Stimulated activated CD8-positive, alpha-beta memory T cell treated with anti-CD3 and anti-CD28 coated beads, Interleukin-15, amount 100 ng/mL, for 48 hours (primary cell): ENCODE measurements at places on chromosomes 5 and 9.

- DNase-seq: no peak
These were observed 69.0 kb downstream of the TRIO start for GRCh38 chr5:14211818-14212803.

DNA sequence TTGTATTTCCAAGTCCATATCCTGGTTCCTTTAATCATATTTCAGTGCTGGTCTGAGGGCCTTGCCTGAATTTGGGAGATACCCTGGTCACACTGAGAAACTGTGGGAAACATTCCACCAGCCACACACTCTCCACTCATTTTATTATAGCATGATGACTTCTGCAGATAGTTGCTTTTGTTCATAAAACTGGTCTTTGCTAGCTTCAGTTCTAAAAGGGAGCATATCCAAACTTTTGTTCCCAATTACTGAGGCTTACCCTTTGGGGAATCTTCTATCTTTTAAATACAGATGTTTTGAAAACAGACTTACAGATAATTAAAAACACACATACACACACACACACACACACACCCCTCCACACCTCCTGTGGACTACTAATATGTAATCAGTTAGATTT lies 21.0 kb downstream of the DMGDH start:
- no peak for DNase-seq

DNA sequence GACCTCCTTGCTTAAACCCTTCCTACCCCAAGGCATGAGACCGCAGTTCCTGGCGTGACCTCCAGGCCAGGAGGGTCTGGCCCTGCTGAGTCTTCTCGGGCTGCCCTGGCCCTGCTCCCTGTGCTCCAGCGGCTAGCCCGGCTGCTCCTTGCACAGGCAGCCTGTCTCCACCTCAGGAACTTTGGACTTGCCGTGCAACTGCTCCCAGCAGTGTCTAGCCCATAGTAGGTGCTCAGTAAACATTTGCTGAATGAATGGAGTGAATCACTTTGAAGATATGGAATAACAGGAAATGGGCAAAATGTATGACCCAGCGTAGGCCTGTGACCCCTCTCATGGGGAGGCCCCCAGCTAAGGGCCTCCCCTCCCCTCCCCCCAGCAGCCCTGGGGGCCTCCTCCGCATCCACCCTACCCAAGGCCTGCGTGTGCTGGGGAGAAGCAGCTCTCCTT lies 127.1 kb downstream of the ZNF354C start:
- no peak for DNase-seq

- peak; percentile 17 for DNase-seq
These were observed 115.7 kb downstream of the UGCG start for GRCh38 chr9:112012026-112012902.

- no peak for DNase-seq
These were observed 690.4 kb upstream of the CDH18 start for GRCh38 chr5:20678386-20678785.

DNA sequence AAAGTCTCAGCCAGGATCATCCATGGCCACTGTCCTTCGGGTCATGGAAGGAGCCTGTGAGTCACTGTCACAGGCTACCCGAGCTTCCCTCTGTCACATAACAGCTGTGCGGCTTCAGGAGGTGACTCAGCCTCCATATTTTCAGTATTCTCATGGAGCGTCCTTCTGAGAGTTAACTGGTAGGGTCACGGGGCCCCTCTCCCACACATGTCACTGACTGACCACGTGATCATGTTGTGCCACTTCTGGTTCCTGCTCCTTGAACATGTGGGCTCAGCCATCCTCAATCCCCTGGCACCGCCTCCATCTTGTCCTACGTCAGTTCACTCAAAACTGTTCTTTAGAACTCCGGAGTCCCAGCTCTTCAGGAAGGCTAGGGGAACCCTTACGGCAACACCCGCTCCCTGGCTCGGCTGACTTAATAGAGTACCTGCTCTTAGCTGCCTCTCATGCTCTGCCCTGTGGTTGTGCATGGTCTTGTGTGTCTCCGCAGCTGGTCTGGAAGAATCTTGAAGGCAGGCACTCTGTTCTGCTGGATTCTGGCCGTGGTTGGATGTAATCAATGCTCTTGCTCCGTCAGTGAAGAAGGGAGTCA lies 182.8 kb downstream of the ICE1 start:
- no peak for DNase-seq

- DNase-seq: no peak
These were observed 447.2 kb downstream of the PDE4D start for GRCh38 chr5:59446356-59446755.

- no peak for DNase-seq
These were observed 8.7 kb upstream of the CORO2A start for GRCh38 chr9:98201102-98201501.

DNA sequence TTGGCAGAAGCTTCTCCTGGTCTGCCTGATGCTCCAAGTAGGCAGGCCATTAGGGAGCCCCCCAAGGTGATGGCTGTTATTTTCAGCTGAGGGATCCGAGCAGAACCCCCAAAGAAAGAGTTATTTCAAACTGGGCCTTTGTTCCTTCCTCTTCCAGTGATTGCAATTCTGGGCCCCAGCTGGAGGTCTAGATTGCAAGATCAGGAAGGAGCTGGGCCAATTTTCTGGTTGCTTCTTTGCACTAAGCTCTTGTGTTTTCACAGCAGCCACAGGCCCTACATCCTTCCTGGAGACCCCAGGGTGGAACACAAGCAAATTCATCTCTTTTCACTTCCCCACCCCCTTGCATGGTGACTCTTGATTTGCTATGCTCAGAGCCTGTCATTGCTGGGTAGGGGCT lies 215.0 kb downstream of the SEMA6A start:
- no peak for DNase-seq

DNA sequence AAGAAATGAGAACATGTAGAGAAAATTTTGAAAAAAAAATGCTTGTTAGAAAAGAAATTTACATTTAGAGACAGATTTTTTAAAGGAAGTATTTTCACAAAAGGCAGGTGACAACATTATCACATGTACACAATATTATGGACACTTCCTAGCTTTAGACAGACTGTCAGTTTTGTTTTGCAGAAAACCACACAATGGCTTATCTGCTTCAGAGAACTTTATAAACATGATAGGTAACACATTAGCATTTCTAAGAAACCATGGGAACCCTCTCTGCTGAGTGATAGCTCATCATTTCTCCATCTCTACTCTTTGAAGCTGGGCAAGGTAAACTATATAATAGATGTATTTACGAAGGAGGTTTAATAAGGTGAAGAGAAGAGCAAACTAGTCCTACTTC lies 25.6 kb downstream of the POU5F2 start:
- no peak for DNase-seq

DNA sequence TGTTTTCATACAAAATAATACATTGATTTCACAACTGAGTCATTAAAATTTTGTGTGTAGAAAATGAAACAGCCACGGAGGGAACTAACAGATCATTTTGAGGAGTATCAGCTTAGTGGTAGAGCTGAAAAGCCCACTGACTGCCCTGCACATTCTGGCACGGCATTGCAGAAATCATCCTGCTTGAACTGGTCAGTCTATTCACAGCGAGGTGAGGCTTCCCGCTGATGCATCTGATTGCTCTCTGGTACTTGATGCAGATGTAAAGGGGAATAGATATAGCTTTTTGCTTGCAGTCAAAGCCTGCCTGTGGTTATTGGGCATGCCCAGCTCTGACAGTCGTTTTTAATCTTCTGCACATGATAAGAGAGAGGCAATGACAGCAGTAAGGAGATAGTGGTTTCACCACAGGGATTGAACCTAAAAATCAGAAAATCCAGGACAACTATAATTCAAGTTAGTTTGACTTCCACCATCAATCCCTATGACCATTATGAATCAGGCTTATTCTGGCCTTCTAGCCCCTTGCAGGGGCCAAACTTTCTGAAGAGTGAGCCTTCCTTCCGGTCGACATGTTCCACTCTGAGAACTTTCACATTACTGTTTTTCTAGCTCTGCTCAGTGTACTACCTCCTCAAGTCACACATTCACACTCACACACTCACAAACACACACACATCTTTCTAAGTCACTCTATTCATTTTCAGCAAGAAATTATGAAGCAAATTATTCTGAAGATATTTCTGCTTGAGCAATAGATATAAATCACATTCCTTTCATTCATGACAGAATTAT lies 782.8 kb upstream of the NUDT12 start:
- no peak for DNase-seq

GRCh38 chr5:107469064-107469463 lies 201.7 kb downstream of the EFNA5 start:
- DNase-seq: no peak

DNA sequence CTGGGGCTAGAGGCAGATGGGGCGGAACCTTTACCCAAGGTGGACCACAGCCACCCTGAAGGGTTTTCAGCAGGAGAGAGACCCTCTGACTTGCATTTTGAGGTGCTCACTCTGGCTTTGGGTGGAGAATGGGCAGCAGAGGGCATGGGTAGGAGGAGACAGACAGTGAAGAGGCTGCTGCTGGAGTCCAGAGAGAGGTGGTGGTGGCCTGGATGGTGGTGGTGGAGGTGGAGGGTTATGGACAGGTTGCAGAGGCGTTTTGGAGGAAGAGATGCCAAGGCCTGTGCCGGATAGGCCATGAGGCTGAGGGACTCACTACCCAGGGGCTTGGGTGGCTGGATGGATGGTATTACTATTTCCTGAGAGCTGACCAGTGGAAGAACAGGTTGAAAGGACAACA lies 46.1 kb upstream of the CDKN2AIPNL start:
- no peak for DNase-seq

DNA sequence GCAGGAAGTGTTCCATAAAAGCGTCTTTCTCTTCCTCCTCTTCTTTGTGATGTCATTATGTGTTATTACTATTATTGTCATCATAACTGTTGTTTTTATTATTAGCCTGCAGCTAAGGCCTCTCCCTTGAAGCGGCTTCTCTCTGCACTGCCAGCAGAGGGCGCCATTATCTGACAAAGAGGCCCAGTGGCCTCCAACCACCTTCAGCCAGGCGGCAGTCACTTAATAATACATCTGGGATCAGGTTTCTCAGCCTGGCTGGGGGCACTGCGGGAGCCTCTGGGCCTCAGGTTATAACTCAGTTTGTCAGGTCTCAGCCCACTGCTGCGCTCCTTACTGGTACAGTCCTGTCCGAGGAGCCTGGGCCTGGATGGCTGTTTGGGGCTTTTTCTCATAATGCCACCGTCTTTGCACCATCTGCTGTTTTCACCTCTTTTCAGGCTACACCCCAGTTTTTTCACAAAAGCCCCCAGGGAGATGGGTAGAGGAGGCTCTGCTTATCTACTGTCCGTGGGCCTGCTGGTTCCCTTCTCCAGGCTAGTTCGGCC lies 281.9 kb downstream of the NSG2 start:
- DNase-seq: peak; percentile 15

GRCh38 chr9:92808726-92809451 lies 44.3 kb upstream of the BICD2 start:
- peak; percentile 39 for DNase-seq
